ENCODE measurements at places on chromosomes 6 and 20.

DNA sequence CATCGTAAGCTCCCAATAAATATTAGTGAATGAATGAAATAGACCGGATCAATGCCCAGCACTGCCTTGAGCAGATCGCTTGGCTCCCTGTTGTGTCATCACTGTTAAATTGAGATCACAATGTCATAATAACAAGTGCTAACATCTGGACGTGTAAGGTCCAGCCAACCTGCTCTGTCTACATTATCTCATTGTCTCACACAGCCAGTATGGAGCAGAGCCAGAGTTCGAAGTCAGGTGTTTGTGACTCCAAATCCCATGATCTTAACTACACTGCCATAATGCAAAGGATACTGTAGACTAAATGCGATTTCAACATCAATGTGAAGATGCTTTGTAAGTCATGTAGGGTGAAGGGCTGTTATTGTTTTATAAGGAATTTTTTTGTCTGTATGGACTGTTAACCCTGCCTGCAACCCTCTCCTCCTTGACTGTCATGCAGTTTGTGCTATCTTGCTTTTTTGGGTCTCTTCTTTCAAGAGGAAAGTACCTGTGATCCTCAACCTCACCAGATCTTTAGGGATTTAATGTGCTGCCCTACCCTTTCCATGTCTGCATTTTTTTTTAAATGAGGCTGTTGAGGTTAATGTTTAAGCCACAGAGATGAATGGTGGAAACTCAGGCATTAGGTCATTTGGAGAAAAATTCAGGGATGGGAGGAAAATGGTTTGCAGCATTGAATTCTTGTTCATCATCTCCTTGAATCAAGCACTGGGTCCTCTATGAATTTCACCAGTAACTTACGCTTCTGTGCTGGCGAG, 49.0 kb upstream of the OCSTAMP start:
- DNase-seq = no peak

- no peak for DNase-seq
Observed at GRCh38 chr20:22775256-22775655, 190.9 kb upstream of the FOXA2 start.

- DNase-seq = no peak
Observed at GRCh38 chr20:51306081-51306480, 236.4 kb downstream of the NFATC2 start.

GRCh38 chr6:38676974-38677544, 25.9 kb downstream of the GLO1 start:
- DNase-seq = no peak

GRCh38 chr6:111573131-111573883, 32.4 kb downstream of the TRAF3IP2 start:
- no peak for DNase-seq

- no peak for DNase-seq
Observed at GRCh38 chr20:63822276-63822696, 8.8 kb downstream of the ZBTB46 start.

DNA sequence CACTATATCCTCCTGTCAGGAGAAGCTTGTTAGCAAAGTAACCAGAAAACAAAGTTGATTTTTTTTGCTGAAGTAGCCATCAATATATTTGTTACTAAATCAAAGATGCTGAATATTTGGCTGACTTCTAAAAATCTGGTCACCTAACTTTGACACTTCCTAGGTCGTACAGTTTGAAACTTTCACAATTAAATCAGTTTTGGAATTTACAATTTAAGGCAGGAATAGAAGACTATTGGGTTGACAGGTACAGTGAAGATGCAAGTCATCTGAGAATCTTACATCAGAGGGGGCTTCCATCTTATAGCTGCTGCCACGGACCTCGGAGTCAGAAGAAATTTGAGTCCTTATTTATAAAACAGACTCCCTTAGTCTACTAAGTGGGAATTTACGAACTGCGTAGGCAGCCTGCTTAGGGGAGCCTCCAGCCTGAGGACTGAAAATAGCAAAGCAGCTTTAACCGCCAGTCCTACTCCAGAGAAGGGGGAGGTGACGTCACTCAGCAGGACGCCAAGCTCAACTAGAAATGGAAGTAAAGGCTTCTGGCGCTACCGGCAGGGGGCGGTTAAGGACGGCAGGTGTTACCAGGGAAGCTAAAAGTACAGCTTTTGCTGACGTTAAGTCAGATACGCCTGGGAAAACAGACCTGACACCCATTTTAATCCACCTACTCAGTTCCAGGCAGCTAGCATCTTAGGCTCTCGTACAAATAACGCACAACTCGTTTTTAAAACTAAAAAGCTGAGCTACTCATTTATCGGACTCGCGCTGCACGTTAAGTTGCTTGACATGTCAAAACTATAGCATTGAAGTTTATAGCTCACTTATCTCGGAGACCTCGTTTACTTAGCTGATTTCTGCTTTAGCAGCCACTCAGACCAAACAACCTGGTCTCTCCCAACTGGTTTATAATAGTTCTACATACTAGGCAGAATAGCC, 61.1 kb upstream of the HFE start:
- peak; percentile 97 for DNase-seq
